ENCODE measurements at places on chromosomes 5 and 9. TPM values are rescaled to one million over a fixed set of nuclear protein-coding genes. Genes with fewer than 3 reads are reported as not detected.

The SLIT3 gene
- total RNA-seq: 2.0 TPM

The GFI1B gene
- total RNA-seq: 0.41 TPM

The PROP1 gene
- total RNA-seq: not detected

The PCDHGA4 gene
- total RNA-seq: 5.7 TPM

The CNTNAP3B gene
- 35.9 TPM for total RNA-seq

The IL9 gene
- not detected for total RNA-seq

The TMEM38B gene
- 29.3 TPM for total RNA-seq

The ARID3C gene
- total RNA-seq: 0.82 TPM

The FAM151B gene
- 38.3 TPM for total RNA-seq

The BAAT gene
- total RNA-seq: under 0.01 TPM

The IFNA14 gene
- not detected for total RNA-seq

The FGFR4 gene
- 1.2 TPM for total RNA-seq

The SLC6A7 gene
- total RNA-seq: 2.9 TPM

The GABRA1 gene
- total RNA-seq: 29.8 TPM

The INSL4 gene
- not detected for total RNA-seq

The IRX4 gene
- not detected for total RNA-seq

The STK10 gene
- total RNA-seq: 4.5 TPM

The PRSS3 gene
- total RNA-seq: 1.2 TPM

The ACOT12 gene
- 1.6 TPM for total RNA-seq
